ENCODE measurements at places on chromosomes 12 and 14.

GRCh38 chr12:47844264-47845019 lies 24.7 kb upstream of the HDAC7 start:
- DNase-seq, result no peak

GRCh38 chr12:18217966-18218365 lies 43.4 kb upstream of the PIK3C2G start:
- no peak for DNase-seq

- no peak for DNase-seq
Observed at GRCh38 chr12:5123921-5124320, 80.2 kb downstream of the KCNA5 start.

DNA sequence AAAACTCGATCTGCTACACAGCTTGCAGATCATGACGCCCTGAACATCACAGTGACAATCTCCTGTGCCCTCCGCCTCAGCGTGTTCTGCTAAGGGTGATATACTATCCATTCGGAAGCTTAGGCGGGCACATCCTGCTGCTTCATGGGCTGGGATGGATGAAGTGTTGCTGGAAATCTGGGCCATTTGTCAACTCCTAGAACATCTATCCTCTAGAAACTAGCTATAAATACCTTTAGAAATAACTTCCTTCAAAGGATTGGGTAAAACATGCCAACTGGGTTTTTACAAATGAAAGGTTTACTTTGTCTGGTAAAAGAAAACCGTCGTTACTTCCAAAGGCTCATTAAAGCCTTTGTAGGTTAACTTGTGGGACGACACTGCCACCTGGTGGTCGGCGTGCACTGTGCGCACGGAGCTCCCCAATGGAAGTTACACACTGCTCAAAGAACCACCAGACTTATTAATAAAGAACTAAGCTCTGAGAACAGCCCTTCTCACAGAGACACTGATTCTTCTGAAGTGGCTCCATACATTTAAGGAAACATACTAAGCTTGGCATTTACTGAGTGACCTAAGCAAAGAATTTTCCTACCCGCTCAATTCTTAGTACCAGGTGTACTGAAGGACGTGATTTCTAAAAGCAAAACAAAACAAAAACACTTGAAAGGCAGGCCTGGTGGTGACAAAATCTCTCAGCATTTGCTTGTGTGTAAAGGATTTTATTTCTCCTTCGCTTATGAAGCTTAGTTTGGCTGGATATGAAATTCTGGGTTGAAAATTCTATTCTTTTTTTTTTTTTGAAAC lies 21.6 kb upstream of the CACNA2D4 start:
- DNase-seq, result no peak

- no peak for DNase-seq
Observed at GRCh38 chr12:127300753-127301152, 966.2 kb upstream of the TMEM132C start.

DNA sequence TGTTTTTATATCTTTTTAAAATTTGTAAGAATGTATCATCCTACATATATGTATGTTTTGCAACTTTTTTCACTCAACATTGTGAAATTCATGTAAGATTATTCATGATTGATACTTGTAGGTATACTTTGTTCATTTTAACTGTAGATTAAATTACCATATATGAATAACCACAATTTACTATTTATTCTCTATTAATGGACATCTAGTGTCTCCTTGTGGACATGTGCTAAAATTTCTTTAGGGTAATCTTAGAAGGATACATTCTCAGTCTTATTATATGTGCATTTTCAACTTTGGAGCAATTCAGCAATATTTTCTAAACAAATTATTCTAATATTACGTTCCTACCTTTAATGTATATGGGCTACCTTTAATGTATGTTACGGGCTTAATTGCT lies 192.4 kb downstream of the FUT8 start:
- no peak for DNase-seq

DNA sequence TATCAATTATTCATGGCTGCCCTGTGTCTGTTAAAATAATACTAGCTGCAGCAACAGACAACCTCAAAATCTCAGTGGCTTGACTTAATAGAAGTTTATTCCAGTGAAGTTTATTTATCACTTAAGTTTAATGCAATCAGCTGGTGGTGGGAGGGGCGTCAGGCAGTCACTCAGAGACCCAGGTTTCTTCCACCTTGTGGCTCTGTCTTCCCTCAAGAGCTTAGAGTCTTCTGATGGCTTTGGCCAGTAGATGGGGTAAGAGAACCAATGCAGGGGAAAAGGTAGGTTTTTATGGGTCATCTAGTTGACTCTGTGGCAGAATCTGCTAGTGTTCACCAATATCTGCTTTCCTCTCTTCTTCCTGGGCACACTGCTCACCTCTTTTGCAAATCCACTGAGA lies 668.9 kb downstream of the AACS start:
- no peak for DNase-seq

DNA sequence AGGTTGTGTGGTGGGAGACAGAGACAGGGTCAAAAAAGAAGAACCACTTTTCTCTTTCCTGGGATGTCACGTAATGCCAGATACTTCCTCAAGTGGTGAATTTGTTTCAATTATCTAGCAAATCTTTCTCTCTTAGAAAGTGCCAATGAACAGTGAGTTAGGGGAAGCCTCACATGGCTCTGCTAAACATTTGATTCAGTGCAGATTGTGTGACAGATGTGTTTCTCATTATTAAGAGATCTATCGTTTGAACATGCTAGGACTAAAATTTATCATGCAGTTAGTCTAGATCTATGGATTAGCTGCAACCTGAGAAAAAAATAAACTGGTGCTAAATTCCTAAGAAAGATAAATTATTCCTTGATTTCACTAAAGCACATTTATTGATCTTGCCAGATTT lies 247.8 kb downstream of the MDGA2 start:
- no peak for DNase-seq

DNA sequence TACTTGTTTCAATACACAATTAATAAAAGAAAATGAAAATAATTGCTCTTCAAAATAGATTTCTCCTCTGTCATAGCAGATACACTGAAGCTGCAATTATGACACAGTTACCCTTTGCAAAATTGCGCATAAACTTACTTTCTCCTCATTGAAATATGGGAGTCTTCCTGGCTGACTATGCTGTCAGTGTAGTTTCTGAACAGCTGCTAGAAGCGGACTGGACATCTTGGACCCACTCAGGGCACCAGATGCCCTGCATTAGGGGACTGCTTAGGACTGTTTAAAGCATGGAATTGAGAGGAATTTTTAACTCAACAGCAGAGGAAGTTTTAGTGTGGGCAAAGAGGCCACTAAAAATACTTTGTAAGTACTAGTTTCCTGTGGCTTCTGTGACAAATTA lies 454.9 kb downstream of the ATP23 start:
- DNase-seq, result no peak

- DNase-seq, result no peak
Observed at GRCh38 chr14:81716953-81717352, 183.3 kb upstream of the SEL1L start.

DNA sequence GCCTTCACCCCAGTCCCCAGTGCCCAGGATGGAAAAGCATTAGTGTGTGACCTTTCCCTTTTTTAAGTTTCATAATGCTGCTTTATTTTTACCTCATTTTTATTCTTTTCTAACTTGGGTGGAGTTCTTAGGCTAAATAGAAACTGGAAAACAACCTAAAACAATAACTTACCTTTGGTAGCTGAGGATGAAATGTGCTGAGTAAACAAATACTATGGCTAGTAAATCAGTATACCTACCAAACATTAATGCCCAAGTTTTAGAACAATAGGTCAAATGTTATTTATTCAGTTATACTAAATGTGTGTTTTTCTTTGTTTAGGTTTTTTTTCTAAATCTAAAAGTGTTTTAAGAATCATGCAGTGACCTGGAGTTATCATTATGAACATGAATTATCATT lies 226.6 kb upstream of the G2E3 start:
- no peak for DNase-seq

DNA sequence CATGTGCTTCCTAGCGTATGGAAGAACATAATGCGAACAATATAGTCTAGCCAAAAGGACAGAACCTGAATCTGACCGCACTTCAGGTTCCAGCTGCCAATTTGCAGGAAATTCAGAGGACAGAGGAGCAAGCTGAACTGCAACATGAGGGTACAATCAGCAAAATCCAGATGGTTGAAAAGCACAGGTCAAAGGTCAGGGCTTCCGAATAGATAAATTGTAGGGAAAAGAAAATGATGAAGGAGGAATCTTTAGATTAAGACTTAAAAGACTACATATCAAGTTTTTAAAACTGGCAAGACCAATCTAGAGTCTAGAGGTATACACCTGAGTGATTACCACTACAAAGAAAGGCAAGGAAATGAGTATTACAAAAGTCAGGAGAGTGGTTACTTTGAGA lies 42.1 kb upstream of the SELPLG start:
- DNase-seq, result no peak

- no peak for DNase-seq
Observed at GRCh38 chr14:20652996-20653975, 11.8 kb upstream of the OR6S1 start.

GRCh38 chr14:93331728-93332396 lies 974 bp downstream of the BTBD7 start:
- no peak for DNase-seq

DNA sequence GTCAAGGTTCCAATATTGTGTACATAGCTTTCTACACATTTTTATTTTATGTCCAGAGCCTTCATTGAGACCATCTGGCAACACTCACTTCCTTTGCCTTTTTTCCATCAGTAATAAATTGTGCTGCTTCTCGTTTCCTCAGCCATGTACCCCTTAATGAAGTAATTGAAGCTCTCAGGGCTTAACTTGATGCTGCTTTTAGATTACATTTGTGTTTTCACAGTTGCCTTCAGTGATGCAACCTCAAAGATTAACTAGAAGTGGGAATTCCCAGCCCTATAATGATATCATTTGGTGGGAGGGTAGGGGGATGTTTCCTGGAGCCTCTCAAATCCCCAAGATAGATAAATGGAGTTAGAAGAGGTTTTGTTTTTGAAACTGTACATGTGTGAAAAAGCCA lies 80.2 kb upstream of the KRR1 start:
- no peak for DNase-seq

DNA sequence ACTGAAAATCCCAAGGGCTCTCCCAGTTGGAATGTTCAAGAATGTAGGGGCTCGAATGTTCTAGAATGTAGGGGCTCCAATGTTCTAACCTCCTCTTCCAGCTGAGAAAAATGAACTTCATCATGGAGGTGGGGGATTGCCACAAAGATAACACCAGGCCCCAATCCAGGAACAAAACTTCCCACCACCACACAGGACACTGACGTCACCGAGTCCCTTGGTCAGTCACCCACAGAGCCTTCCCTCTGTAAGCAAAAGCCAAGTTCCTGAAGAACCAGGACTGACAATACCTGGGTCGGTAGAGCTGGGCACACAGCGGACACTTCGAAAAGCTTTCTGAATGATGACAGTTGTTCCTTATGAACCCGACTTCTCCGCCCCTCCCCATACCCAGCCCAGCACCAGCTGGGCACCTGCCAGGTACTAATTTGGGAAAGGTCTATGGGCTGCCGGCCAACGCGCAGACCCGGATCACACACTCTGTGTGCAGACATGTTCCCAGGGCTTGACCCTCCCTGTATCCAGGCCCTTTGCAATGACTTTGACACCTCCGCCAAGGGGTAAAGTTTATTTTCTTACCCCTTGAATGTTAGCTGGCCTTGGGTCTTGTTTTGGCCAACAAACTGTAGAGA lies 18.9 kb downstream of the ITPK1 start:
- DNase-seq, result no peak

Measured in epithelial cell of prostate (primary cell).